ENCODE measurements at places on chromosomes 11 and 22.

GRCh38 chr11:61141601-61142028, 19.6 kb downstream of the VPS37C start:
- no peak for DNase-seq

DNA sequence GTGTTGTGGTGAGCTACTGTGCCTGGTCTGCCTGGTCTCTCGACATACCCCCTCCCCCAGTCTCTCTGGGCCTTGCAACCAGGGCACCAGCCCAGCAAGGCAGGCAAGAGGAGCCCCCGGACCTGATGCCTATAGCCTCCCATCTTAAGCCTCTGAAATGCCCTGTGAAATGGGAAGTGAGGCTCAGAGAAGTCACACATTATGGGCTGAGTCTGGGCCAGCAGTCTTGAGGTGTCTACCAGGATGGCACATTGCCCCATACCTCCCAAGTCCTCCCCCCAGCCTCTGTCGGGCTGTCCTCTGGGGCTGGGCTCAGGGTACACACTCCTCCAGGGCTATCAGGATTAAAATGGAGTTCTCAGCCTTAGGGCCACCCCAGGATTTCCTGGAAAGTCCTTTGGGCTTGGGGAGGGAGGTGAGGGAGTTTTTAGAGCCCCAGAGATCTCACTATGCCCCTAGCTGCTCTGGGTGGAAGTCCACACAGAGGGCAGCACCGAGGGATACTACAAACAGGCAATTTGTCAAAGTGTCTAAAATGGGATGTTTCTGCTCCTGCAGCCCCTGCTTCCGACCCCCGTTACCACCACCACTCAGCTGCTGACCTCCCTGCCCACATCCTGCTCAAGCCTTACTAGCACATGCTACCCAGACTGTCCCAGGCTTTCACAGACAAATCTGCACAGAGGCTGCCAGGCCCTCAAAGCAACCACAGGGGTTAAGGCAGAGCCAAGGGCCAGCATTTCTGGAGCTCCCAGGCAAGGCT, 3.1 kb upstream of the SH3BP1 start:
- no peak for DNase-seq

DNA sequence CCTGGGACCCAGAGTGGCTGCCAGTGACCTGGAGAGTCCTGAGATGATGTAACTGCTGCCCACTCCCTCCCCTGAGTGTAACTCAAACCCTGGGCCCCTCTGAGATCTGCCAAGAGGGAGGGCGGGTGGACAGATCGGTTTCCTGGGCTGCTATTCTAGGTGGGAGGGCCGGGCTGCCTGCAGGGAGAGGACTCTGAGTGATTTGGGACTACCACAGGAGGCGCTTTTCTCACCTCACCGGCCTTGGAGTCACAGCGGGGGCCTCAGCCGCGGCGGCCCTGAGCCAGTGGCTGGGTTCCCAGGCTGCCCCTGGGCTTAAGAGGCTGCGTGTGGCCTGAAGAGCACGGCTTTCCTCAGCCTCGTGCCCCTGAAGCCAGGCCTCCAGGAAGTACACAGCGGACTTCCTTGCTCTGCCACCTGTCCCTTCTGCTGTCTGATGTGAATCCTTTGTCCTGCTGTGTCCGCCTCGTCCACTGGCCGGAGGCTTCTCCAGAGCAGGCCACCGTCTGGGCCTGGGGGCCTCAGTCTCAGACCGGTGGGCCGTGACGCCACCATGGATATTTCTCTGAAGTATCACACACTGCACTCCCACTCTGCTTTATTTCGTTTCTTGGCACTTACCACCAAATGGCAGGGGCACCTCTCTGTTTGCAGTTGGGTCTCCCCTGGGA, 11.5 kb downstream of the RELT start:
- DNase-seq = no peak

GRCh38 chr11:65432686-65433582, 10.3 kb downstream of the NEAT1 start:
- peak; percentile 41 for DNase-seq

- DNase-seq = no peak
Measured at GRCh38 chr11:3095712-3096361, 38.6 kb upstream of the CARS1 start.

DNA sequence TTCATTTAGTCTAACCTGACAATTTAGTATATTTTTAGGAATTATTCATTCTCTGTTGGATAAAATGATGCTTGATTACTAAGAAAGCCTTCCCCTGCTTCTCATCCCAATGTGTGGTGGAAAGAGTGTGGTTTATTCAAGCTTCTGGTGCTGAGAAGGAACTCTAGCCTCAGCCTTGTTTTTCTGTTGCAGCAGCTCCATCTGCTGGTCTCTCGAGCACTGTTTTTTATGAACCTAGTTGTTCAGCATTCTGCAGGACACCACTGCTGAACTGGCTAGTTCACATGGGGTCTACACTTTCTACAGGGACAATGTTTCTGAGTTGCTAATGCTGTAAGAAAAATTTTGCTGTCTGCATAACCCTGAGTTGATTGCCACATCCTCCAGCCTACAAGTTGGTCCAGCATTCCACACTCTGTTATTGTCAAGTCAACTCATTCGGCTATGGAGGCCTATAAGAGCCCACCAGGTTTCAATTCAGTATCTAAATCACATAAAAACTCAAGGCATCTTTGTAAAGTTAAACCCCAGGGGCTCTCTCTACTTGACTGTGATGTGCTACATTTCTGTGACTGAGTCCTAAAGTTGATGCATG, 14.3 kb downstream of the OR2AG2 start:
- peak; percentile 43 for DNase-seq

GRCh38 chr22:22687638-22688500, 43.5 kb downstream of the GGTLC2 start:
- DNase-seq = no peak

GRCh38 chr22:24046024-24046423, 34.9 kb downstream of the CABIN1 start:
- no peak for DNase-seq

DNA sequence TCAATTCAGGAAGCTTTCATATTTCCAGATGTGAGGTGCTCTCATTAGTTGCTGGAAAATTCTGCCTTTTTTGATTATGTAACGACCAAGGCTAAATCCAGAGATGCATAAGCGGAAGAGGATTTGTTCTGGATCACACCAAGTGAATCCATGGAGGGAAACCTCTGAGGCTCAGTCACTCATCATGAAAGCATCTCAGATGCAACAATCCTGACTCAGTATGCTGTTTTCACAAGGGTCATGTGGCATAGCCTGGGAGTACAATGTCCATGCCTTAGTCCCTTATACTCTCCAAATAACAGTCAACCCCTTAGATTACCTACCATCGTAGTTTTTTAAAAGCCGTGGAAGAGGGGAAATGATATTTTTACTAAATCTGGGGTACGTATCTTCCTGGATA, 445.6 kb downstream of the NTM start:
- no peak for DNase-seq

GRCh38 chr11:76699451-76700091, 29.0 kb upstream of the LRRC32 start:
- DNase-seq = no peak

- DNase-seq = no peak
Measured at GRCh38 chr22:32558681-32559355, 84.2 kb downstream of the FBXO7 start.

- no peak for DNase-seq
Measured at GRCh38 chr11:131934006-131934405, 563.6 kb downstream of the NTM start.

DNA sequence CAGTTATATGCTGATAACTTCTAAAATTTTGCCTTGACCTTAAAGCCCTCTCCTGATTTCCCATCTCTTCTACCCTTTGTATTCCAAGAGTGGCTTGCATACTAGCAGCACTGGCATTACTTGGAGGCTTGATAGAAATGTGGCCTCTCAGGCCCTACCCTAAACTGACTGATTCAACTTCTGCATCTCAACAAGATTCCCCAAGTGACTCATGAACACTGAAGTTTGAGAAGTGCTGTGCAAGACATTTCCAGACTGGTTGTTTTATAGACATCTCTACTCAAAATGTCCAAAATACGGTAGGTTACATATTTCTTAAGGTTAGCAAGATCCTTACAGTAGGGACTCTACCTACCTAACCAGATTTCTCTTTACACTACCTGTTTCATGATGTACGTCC, 48.6 kb downstream of the SESN3 start:
- no peak for DNase-seq

GRCh38 chr22:23604939-23605712, 25.0 kb upstream of the IGLL1 start:
- DNase-seq = no peak

- DNase-seq = no peak
Measured at GRCh38 chr22:32317524-32317923, 40.1 kb upstream of the RFPL3 start.

- no peak for DNase-seq
Measured at GRCh38 chr11:9783986-9784385, 120.1 kb downstream of the SWAP70 start.

- no peak for DNase-seq
Measured at GRCh38 chr22:30439226-30439625, 13.7 kb downstream of the MTFP1 start.

DNA sequence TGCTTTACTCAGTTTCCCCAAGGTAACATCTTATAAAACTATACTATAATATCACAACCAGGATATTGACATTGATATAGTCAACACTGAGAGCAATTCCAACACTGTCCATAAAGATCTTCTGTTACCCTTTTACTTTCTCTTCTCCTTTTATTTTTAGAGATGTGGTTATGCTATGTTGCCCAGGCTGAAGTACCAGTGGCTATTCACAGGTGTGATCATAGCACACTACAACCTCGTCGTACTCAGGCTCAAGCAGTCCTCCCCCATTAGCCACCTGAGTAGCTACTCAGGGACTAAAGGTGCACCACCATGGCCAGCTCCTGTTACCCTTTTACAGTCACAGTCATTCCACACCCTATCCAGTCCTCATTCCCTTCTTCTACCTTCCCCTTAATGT, 119.7 kb downstream of the CWF19L2 start:
- no peak for DNase-seq

GRCh38 chr11:69918938-69919650, 99.9 kb upstream of the FGF3 start:
- DNase-seq = peak; percentile 63

DNA sequence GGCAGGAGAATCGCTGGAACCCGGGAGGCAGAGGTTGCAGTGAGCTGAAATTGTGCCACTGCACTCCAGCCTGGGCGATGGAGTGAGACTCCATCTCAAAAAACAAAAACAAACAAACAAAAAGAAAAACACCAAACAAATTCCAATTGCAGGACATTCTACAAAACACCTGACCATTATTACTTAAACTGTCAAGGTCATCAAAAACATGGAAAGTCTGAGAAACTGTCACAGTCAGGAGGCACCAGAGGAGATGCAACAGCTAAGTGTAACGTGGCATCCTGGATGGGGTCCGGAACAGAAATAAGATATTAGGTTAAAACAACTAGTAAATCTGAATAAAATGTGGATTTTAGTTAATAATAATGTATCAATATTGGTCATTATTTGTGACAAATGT, 914 bp upstream of the DNAJB13 start:
- DNase-seq = no peak

GRCh38 chr11:67631853-67632174, 2.1 kb upstream of the NUDT8 start:
- no peak for DNase-seq

DNA sequence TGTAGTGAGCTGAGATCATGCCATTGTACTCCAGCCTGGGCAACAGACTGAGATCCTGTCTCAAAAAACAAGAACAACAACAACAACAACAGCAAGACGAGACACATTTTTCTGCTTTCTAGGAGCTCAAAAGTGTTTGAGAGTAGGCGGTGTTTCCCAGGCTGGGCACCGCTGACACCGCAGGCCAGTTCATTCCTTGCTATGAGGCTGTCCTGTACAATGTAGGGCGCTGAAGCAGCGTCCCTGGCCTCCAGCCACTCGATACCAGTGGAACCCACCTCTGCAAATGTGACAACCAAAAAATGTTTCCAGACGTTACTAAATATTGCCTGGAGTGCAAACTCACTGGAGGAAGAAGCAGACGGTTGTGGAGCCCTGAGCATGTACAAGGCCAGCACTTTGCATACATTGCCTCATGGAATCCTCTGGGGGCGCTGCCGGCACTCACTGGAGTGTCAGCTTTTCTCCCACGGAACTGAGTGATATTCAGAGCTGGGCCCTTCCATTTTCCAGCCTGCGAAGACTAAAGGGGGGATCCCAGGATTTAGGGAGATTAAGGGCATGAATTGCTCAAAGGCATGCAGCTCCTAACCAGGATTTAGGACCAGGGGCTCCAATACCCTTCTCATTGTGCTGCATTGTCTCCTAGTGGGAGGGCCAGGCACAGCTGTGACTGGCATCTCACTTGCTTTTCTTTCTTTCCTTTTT, 5.8 kb upstream of the MIEF1 start:
- DNase-seq = peak; percentile 36

- DNase-seq = no peak
Measured at GRCh38 chr22:29457730-29458129, 19.3 kb downstream of the RFPL1 start.

DNA sequence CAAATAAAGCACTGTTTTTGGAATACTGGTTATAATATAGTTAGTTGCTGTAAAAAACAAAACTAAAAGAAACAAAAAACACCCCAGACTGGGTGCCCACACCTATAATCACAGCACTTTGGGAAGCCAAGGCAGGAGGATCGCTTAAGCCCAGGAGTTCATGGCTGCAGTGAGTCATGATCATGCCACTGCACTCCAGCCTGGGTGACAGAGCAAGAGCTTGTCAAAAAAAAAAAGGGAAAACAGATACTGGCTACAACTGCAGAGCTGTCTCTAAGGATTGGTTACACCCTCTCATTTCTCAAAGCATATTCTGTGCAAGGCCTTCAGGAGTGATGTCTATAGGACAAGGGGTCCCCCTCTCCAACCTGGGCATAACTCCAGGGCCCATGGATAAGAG, 14.6 kb upstream of the STK33 start:
- no peak for DNase-seq

DNA sequence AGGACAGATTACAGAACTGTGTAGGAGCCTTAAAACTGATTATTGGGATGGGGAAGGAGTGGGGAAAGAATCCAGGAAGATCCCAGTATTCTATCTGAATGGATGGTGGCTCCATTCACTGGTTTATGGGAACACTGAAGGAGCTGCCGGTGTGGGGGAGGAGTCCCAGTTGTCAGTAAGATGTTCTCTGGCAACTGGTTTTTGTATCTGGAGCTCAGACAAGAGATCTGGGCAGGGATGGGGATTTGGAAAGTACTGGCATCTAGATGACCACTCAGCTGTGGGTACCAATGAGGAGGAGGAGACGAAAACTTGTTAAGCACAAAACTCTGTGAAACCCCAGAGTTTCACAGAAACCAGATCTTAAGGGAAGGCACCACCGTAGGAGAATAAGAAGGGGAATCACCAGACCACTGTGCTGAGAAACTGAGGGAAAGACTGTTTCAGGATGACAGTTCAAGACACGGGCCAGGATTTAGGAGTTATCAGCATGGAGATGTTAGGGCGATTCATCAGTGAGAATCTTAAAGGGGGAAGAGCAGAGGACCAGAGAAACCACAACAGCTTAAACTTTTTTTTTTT, 28.1 kb downstream of the LDLRAD3 start:
- no peak for DNase-seq

DNA sequence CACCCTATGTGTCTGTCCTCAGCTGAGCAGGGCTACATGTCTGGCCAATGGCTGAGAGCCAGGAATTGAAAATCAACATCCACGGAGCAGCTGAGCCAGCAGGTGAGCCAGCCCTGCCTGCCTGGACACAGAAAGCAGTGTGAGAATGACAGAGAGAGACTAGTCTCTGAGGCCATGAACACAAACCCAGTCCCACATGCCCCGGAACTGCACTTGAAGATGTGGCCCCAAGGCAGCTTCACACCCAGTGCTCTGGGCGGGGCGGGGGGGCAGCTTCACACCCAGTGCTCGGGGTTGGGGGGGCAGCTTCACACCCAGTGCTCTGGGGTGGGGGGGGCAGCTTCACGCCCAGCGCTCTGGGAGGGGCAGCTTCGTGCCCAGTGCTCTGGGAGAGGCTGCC, 37.6 kb downstream of the TRMU start:
- no peak for DNase-seq

GRCh38 chr11:119389611-119390254, 8.2 kb upstream of the USP2 start:
- no peak for DNase-seq
